ENCODE measurements at places on chromosomes 4 and X.

- no peak for DNase-seq
Measured at GRCh38 chrX:147351644-147352043, 537.1 kb upstream of the CXorf51A start.

GRCh38 chrX:19747652-19748610, 139.5 kb downstream of the SH3KBP1 start:
- peak; percentile 63 for DNase-seq

- DNase-seq: no peak
Measured at GRCh38 chr4:76654084-76654483, 219.1 kb downstream of the SHROOM3 start.

DNA sequence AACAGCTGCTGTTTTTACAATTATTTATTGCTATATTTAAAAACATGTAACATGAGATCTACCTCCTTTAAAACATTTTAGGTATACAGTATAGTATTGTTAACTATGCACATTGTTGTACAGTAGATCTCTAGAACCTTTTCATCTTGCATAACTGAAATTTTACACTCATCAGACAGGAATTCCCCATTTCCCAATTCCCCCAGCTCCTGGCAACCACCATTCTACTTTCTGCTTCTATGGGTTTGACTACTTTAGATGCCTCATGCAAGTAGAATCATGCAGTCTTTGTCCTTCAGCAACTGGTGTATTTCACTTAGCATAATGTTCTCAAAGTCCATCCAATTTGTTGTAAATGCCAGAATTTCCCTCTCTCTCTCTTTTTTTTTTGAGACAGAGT, 9.7 kb upstream of the LSM6 start:
- no peak for DNase-seq

DNA sequence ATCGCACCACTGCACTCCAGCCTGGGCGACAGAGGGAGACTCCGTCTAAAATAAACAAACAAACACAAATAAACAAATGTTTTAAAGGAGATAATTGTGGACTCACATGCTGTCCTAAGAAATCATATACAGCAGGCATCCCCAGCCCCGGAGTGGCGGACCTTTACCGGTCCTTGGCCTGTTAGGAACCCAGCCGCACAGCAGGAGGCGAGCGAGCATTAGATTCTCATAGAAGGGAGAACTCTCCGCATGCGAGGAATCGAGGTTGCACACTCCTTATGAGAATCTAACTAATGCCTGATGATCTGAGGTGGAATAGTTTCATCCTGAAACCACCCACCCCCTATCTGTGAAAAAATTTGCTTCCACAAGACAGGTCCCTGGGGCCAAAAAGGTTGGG, 39.0 kb downstream of the EIF2S3 start:
- DNase-seq: no peak

DNA sequence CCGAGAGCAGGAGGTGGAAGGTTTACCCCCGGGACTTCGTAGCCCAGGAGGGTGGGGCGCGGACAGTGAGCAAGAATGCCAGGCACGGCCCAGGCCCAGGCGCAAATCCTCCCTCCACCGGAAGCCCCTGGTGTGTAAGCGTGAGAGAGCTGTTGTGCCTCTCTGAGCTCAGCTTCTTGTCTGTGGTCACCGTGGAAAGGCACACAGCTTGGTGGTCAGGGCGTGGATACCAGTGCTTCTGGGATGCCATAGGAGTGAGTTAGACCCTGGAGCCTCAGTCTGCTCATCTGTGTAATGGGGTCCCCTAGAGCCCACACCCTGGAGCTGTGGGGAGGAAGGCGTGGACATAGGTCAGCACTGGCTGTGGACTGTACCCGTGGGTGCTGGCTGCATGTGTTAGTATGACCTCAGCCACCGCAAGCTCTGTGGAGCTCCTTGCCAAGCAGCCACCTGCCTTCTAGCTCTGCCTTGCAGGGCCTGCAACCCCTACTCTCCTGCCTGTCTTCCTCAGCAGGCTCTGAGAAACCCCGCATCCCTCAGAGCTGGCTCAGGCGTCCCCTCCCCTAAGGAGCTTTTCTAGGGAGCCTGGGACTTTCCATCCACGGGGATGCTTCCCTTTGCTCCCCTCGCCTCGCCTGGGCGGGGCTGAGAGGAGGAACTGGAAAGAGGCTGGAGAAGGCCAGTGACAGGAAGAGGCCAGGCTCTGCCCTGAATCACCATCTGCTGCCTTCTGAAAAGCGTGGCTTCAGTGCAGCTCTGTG, 28.0 kb upstream of the AFAP1 start:
- no peak for DNase-seq

DNA sequence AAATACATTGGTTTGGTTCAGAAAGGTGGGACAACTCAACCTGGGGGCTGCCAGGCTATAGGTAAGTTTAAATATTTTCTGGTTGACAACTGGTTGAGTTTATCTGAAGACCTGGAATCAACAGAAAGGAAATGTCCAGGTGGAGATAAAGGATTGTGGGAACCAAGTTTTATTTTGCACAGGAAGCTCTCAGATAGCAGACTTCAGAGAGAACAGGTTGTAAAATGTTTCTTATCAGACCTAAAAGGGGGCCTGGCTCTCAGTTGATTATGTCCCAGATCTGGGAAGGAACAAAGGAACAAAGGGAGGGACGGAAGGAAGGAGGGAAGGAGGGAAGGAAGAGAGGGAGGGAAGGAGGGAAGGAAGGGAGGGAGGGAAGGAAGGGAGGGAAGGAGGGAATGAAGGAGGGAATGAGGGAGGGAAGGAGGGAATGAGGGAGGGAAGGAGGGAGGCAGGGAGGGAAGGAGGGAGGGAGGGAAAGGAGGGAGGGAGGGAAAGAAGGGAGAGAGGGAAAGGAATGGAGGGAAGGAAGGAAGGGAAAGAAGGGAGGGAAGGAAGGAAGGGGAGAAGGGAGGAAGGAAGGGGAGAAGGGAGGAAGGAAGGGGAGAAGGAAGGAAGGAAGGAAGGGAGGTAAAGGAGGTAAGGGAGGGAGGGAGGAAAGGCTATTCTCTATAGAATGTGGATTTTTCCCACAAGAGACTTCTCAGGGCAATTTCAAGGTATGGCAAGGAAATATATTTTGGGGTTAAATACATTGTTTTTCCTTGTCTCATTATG, 186.7 kb downstream of the DHRSX start:
- DNase-seq: no peak

- no peak for DNase-seq
Measured at GRCh38 chr4:65102419-65102818, 567.9 kb downstream of the EPHA5 start.
